ENCODE measurements at places on chromosomes 6 and 20.
A peak's percentile ranks its signal among the peaks of the same experiment; 100 is the strongest.

GRCh38 chr6:30768634-30769087 is 24.3 kb upstream of the IER3 start:
- DNase-seq, result no peak

GRCh38 chr20:8903655-8904605 is 165.0 kb upstream of the PLCB4 start:
- no peak for DNase-seq

GRCh38 chr20:61955668-61956395 is 109.8 kb downstream of the TAF4 start:
- no peak for DNase-seq

DNA sequence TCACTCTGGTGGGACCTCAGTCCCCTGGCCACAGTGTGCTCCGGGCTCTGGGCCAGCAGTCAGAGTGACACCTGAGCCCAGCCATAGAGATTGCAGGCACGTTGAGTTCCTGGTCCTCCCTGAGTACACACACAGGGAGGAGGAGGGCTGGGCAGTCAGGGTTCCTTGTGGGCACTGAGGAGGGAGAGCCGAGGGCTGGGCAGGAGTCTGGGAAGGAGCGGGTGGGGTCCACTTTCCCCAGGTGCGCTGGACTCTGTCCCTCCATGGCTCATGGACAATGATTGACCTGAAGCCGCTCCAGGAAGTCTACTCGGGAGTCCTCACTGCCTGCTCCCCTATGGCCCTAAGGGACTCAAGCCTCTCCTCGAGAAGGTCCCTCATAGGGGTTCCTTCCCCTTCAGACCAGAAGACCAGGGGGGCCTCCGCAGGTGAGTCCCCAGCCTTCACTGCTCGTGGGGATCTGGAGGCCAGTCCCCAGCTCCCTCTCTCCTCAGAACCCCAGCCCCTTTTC is 1.1 kb downstream of the SLC44A4 start:
- no peak for DNase-seq

GRCh38 chr20:55333798-55334197 is 671.5 kb downstream of the CBLN4 start:
- no peak for DNase-seq

DNA sequence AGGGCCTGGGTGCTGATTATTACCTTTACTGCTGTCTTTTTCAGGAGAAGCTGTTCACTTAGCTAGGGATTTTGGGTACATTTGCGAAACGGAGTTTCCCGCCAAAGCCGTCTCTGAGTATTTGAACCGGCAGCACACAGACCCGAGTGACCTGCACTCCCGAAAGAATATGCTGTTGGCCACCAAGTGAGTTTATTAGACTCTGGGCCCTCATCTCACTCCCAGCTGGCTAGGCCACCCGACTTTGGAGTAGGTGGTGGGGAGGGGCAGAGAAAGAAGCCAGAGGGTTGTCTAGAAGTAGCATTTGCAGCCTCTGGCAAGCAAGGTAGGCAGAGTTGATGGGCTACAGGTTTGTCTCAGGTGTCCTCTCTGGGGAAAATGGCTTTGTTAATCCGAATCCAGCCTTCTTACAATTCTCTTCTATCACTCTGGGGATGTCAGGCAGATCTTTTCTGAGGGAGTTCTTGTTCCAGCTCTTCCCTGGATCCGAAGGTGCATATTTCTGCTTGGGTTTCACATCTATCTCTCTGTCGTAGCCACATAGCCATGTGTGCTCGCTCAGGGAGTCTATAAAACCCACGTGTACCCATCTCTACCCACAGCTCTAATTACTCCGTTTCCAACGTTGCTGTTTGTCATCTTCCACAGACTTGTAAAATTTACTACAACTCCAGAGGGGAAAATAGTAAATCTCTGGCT is 21.6 kb downstream of the TFAP2B start:
- DNase-seq, result no peak

DNA sequence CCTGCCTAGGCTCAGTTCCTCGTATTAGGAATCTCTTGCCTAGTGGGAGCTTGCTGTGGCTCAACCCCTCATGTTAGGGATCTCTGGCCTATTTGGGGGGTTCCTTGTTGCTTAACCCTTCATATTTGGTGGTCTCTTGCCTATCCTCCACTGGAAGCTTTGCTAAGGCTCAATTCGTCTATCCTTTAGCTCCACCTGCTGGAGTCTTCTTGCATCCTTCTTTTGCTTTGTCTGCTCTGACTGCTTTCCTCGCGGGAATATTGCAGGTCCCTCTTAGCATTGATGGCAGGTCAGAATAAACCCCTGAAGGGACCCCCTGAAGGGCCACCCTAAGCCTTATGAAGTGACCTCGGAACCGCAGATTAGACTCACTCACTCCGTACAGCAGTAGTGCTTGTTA is 203.0 kb upstream of the TBX18 start:
- DNase-seq, result peak; percentile 15

DNA sequence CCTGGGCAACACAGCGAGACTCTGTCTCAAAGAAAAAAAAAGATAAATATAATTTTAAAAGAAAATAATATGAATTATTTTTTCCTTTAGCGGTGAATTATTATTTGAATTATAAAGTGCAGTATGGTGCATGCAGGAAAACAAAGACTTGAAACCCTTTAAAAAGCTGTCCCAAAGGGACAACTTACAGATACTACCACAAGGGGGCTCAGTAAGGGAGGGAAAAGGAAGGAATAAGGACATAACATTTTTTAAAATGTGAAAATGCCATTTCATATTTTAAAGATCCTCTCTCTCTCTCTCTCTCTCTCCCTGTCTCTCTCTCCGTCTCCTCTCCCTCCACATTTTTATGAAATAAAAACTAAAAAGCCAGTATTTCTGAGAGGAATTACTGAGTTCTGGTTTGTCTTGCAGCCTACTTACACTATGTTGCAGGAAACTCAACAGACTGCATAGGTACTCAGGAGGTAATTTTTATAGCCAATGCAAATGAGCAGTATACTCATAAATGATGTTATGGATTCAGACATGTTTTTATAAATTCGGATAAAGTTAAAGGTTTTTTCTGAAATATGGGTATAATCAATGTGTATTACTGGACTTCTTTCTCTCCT is 455.0 kb upstream of the GJE1 start:
- DNase-seq, result no peak

DNA sequence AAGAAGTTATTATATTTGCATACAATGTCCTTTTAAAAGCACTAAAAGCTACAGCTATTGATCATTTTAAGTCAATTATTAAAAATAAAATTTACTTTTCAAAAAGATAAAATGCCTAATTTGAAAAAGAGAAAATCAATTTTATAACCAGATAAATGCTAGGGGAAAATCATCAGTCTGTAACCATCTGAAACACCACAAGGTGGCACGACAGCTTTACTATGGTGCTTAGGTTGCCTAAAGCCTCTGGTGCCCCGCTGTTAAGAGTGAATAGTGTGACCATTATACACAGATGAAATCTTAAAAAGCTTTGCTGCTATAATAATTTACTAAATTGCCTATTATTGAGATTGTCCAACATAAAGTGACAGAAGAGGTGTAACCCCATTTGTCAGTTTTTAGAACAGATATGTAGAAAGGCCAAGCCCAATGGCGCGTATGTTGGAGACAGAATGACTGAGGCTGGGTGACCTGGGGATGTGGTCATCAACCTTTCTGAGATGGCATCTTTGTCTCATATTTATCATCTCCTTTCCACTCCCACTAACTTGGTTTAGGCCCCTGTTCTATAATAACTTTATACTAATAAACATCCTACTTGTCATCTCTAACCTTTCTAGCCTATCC is 100.8 kb downstream of the MOXD1 start:
- DNase-seq, result peak; percentile 20

- no peak for DNase-seq
These were observed 79.1 kb downstream of the LRRC1 start for GRCh38 chr6:53873922-53874321.

DNA sequence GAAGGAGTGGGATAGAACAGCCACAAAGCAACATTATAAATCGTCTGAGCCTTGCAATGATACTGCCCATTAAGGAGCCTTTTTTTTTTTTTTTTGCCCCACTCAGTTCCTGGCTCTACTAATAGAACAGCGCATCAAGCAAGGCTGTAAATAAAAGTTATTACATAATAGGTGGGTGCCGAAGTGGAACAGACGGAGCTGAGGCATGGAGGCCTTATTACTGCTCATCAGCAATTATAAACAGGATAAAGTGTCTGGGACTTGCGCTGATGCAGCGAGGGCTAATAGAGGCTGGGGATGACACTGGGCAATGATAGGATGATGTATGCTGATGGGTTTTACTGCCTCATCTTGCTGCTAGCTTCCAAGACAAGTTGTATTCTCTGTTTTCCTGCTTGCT is 272.1 kb downstream of the ZFAND3 start:
- DNase-seq, result no peak

GRCh38 chr6:74320074-74320473 is 624.1 kb downstream of the CD109 start:
- no peak for DNase-seq

GRCh38 chr6:38021029-38021428 is 201.5 kb downstream of the ZFAND3 start:
- no peak for DNase-seq

- no peak for DNase-seq
These were observed 25.1 kb downstream of the SERPINB9 start for GRCh38 chr6:2877960-2878359.

DNA sequence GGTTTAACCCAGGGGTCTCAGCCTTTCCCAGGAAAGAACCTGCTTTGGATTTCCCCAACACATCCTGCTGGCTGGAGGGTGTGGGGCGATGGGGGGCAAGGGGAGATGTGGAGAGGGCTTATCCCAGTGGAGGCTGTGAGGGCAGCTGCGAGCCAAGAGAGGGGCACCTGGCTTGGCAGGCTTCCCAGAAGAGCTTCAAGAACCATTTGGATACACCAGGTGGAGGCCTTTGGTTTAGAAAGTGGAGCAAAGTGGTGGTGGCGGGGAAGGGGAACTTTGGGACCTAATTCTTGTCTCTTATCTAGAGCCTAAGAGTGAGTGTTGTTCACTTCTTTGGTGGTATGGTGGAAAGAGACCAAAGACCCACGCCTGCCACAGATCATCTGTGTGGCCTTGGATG is 12.4 kb downstream of the CD40 start:
- no peak for DNase-seq

- no peak for DNase-seq
These were observed 501.8 kb downstream of the HACE1 start for GRCh38 chr6:104357928-104358327.

- no peak for DNase-seq
These were observed 110.4 kb downstream of the HFE start for GRCh38 chr6:26197636-26197932.

- no peak for DNase-seq
These were observed 138.7 kb upstream of the THEMIS start for GRCh38 chr6:128039543-128039942.

DNA sequence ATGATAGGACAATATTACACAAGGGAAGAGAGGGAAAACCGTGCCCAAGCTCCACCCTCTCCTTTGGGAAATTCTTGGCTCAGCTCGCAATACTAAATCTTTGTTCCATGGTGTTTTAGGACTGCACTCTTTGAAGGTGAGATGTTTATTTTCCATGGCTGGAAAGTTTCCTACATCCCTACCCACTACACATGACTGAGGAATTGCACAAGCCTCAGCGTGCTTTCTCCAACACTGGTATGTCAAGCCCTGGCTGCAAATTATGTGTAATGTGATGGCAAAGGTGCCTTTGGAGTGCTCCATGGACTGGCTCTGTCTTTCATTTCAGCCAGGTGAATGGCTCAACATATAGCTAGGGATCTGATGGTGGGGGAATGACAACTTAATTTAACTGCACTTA is 134.3 kb downstream of the ISM1 start:
- DNase-seq, result no peak

DNA sequence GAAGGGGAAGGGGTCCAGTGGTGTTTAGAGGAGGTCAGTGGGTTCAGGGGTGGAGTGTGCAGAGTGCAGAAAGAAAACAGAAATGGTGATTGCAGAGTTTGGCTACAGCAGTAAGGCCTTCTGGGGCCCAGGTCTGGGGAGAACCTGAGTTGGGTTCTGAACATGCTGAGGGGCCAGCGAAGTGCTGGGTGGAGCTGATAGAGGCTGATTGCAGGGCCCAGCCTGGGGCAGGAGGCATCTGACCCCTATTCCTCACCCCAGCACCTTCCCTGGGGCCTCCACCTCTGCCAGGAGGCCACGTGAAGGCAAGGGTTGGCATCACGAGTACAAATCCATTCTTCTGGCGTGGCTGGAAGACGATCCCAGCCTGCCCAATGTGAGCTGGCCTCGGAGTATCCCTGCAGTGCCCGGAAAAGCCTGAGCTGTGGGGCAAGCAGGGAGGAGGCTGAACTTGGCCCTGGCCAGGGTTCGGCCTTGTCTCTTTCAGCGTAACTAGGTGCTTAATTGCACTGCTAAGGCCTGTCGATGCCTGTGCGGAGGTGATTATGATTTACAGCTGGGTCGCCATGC is 35.3 kb downstream of the VSTM2L start:
- no peak for DNase-seq

DNA sequence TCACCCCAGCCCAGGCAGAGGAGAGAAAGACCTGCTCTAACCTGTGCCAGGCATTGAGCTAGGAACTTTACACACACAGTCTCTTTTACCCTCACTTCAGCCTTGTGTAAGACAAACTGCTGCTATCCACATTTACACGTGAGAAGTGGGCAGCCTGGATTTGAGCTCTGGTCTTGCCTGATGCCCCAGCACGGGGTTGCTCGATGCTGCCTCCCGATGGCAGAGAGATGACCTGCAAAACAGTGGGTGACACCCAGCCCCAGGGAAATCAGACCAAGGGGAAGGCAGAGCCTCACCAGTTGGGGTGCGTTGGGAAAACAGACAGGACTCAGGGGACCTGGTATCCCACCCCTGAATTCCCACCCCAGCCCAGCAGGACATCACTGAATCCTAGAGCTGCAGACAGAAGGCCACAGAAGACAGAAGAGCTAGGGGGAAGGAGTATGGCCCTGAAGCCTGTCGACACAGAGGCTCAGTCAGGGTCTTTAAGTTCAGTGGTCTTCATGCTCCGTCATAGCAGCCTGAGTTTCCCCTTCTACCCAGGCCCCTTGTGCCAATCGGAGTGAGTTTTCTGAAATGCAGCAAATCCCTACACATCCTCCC is 990 bp downstream of the BPI start:
- DNase-seq, result peak; percentile 7

GRCh38 chr6:125612345-125612846 is 137.0 kb upstream of the HEY2 start:
- no peak for DNase-seq

GRCh38 chr6:13479206-13479800 is 8.1 kb downstream of the GFOD1 start:
- no peak for DNase-seq

DNA sequence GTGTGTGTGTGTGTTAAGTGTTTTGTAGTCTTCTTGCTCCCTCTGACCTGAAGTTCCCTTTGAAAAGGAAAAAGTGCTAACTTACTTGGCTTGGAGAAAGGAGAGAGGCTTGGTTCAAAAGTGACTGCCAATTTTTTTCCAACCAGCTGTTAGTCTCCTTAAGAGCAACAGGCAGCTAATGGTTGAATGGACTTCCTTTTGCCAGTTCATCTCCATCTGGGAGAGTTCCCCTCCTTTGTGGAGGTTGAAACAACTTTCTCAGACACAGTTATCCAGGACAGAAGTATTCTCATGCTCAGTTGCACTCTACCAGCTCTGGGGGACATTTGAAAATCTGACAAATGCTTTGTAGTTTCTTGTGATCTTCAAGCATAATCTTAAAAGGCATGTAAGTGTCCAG is 4.5 kb downstream of the RIPOR2 start:
- DNase-seq, result no peak

Data from Panc1 (cell line).